Activated naive CD8-positive, alpha-beta T cell treated with anti-CD3 and anti-CD28 coated beads, Interleukin-2, amount 10 ng/mL, durations not matched to agents 7 days and 5 days (primary cell): ENCODE measurements at places on chromosomes 6 and 20.
A peak's percentile ranks its signal among the peaks of the same experiment; 100 is the strongest.

- DNase-seq, result no peak
Measured at GRCh38 chr6:161228921-161229591, 44.8 kb downstream of the AGPAT4 start.

DNA sequence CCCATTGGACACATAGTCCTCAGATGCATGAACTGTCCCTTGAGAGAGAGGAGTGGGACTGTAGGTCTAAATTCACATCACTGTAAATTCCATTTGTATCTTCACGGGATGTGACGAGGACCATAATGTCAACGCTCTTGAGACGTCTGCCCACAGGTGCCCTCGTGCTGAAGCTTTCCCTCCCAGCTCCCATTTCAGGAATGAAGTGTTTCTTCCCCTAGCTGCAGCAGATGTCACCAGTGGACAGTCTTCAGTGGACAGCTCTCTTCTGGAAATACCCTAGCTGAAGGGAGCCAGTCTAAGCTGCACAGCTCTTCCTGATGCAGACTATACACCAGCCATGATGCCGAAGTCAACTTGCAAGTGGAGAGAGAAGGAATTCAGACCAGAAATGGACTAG is 217.4 kb upstream of the ECI2 start:
- no peak for DNase-seq

GRCh38 chr6:20955131-20955530 is 420.9 kb downstream of the CDKAL1 start:
- no peak for DNase-seq

GRCh38 chr6:79789896-79790295 is 157.5 kb downstream of the ELOVL4 start:
- DNase-seq, result no peak

DNA sequence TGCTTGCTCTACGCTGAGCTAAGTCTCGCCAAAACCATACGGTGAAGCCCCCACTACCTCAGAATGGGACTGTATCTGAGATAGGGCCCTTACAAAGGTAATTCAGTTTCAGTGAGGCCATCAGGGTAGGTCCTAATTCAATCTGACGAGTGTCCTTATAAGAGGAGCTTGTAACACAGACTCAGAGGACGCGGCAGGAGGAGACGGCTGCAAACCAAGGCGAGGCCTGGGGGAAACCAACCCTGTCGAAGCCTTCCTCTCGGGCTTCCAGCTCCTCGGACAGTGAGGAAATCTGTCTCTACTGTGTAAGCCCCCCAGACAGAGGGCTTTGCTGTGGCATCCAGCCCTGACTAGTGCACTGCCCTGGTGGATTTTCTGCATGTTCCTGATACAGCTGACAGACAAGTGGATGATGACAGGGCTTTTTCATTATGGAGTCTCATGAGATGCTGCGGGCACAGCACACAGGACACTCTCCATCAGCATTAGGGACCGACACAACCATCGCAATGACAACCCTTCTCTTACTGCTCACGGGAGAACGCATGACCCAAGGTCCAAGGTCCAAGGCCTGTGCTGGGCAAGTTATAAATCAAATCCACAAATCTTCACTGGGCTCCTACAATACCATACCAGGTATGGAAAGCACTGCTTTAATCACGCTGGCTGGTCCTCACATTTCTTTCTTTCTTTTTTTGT is 48.2 kb downstream of the SSR1 start:
- DNase-seq, result peak; percentile 12

- DNase-seq, result no peak
Measured at GRCh38 chr20:44010162-44010704, 95.6 kb downstream of the TOX2 start.

DNA sequence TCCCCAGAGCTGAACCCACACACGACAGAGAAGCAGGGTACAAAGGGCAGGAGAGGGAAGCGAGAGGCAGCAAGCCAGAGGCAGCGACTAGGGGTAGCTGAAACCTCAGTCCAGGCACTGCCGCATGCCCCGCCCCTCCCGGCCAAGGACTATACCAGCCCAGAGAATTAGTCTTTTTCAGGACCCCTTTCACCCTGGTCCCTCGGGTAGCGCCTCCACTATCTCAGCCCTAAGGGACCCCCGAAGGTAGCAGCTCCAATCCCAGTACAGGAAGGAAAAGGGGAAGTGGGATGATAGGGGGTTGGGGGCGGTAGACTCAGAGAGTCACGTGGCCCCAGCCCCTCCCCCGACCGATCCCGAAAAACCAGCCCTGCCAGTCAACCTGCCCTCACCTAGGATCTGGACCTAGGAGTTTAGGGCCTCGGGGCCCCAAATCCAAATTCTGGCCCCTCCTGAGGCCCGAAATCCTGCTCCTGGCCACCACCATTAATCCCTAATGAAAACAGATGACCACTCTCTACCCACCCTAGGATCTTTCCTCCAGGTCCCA is 1.3 kb downstream of the RGL2 start:
- DNase-seq, result no peak

- no peak for DNase-seq
Measured at GRCh38 chr6:144469144-144469575, 184.0 kb downstream of the UTRN start.

- DNase-seq, result no peak
Measured at GRCh38 chr6:119539066-119539746, 189.6 kb upstream of the MAN1A1 start.

DNA sequence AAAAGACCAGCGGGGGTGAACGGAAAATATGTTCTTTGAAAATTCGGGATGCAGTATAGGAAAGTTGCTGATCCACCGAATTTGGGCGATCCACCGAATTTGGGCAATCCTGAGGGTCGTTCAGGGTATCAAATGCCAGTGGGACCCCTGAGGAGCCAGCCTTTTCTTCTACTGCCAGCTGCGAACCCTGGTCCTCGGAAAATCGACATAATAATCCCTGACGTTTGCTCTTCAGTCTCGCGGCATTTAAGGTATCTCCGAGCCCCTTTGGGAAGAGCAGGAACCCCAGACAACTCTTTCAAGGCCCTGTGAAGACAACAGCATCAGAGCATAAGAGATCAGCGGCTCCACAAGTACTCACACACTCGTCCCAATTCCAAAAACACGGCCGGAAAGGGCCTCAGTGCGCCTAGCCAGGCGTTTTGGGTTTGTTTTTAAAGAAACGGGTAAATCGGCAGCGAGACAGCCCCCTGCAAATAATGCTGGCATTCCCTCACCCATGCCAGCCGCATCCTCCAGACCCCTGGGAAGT is 1.0 kb downstream of the SIM1 start:
- DNase-seq, result no peak

DNA sequence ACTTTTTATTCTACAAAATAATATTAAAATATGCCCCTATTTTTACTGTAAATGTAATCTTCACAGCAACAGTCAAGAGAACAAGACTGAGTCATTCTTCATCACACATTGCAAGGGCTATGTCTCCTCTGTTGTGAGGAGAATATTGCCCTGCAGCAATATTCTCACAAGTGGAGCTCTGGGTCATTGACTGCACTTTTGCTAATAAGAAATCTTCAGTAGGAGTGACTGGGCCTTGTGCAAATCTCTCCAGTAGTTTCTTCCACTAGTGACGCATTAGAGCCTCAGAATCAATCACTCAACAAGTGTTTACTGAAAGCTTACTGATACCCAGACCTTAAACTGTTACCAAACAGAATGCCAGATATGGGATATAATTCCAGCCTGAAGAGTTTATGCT is 49.1 kb downstream of the LAMA2 start:
- DNase-seq, result no peak

DNA sequence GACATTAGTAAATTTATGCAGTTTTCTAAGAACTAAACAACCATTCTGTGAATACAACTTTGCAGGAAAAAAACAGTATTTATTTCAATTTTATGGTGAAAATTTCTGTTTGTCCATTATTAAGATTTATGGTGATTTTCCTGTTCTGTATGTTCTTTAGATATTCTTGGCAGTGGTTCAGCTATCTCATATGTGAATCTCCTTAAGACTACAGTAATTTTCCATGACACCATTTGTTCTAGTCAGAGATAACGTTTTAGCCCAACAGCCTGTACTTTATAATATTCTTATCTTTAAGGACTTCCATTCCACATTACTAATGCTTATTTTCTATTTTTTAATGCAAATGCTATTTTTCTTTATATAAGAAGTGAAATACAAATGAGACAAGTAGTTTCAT is 504.0 kb downstream of the RFPL4B start:
- DNase-seq, result no peak

- no peak for DNase-seq
Measured at GRCh38 chr6:25619217-25619616, 32.8 kb upstream of the SCGN start.

DNA sequence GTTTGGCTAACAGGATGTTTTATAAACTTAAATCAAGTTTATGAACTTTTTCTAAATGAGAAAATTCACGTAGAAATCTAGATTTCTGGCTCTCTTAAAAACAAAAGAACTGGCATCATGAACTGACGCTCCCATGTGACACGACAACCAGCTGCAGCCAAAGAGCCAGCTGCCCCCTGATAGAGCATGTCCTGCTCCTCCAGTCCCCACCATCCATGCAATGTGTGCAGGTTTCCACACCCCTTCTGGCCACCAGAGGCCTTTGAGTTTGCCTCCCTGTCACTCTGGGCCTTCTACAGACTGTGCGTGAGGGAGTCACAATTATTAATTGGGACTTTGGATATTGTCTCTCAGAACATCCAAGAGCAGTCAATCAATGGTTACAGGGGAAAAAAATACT is 1.6 kb upstream of the GPLD1 start:
- DNase-seq, result no peak

- no peak for DNase-seq
Measured at GRCh38 chr20:37451616-37452015, 69.4 kb upstream of the NNAT start.

- DNase-seq, result no peak
Measured at GRCh38 chr6:81216668-81217067, 535.8 kb downstream of the TENT5A start.

GRCh38 chr6:168113226-168113625 is 34.2 kb upstream of the FRMD1 start:
- no peak for DNase-seq

DNA sequence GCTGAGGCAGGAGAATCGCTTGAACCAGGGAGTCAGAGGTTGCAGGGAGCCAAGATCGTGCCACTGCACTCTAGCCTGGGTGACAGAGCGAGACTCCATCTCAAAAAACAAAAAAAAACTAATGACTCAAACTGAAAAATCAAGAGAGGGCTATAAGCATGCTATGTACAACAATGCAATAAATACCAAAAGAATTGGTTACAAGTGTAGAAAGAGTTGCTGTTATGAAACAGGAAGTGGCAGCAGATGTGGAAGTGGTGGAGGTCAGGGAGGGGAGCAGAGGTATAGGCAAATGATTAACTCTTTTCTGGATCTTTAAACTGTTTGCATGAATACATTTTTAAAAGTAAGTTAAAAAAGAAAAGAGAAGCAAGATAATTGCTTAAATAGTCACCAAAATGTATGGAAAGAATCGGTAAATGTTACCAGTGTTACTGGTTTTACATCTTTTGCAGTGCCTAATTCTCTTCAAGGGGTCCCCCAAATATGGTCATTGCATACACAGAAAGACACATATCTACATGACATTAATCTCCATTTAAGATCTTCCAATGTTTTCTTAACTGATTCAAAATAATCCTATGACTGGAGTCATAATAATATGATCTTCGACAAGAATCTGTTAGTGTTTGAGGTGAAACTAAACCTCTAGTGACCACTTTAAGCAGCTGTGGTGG is 15.0 kb downstream of the CALHM6 start:
- no peak for DNase-seq

DNA sequence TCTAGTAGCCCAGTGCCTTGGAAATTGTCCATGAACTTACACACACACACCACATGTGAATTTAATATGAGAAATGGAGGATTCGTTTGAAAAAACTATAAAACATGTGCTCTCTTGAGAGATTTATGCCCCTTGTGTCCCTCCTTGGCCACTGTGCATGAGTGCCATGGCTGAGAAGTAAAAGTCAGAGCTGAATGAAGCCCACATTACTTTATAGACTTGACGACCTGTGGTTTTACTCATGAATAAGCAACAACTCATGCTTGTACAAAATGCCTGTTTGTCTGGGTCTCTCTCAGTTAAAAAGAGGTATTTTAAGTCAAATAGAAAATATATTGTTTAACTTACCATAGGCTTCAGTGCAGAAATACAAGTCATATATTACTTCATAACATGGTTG is 102.7 kb downstream of the KCNQ5 start:
- DNase-seq, result no peak

DNA sequence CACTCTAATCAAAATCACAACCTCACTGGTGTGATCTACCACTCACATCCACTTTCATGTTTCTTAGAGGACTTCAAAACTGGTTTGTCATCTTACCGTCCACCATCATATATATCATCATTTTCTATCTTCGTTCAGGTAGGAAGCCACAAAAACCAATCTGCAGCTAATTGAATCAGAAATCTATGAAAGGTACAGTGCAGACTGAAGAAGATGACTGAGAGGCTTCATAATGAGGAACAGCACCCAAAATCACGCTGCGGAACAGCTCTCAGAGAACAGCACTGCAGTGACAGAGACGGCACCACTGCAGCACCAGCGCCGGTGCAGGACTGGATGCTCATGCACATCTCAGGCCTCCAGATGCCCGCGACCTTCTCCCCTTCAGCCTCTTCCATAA is 13.0 kb downstream of the GMDS start:
- DNase-seq, result no peak

DNA sequence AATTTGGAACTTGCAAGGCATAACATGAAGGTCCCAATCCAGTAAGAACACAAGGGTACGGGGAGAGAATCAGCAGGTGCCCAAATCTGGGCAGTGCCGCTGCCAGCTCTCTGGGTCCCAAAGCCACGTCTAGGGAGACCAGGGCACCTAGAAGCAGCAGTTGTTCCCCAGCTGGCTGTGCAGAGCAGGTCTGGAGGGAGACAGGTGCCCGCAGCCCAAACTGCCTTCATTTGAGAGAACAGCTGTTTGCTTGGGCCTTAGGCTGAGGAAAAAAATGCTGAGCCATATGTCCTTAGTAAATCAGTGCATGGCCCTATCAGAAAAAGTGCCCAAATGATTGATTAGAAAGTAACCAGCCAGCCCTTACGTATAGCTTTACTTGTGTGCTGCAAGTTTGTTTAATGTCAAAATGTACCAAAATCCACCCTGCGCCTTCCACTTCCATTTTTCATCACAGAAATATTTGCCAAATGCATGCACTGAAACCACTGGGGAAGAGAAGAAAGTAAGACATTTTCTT is 9.1 kb upstream of the PRELID3B start:
- no peak for DNase-seq

DNA sequence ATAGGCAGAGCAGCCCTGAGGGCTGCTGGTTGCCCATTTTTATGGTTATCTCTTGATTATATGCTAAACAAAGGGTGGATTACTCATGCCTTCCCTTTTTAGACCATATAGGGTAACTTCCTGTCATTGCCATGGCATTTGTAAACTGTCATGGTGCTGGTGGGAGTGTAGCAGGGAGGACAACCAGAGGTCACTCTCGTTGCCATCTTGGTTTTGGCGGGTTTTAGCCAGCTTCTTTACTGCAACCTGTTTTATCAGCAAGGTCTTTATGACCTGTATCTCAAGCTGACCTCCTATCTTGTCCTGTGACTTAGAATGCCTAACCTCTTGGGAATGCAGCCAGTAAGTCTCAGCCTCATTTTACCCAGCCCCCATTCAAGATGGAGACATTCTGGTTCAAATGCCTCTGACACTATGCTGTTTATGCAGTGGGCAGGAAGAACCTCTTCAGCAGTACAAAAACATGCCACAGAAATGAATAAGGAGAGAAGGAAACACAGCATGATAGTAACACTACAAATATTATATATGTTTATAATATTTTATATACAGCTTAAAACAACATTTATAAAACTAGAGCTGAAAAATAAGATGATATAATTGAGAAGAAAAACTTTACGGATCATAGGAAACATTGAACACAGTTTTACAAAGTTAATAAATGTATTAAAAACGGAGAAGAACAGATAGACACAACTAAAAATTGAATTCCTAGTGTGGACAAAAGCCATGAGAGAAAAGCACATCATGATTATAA is 58.9 kb upstream of the SAMD5 start:
- no peak for DNase-seq
